ENCODE measurements at places on chromosomes 1 and 21.
A peak's percentile ranks its signal among the peaks of the same experiment; 100 is the strongest.

- peak; percentile 42 for DNase-seq
Observed at GRCh38 chr1:52159033-52159789, 17.3 kb downstream of the ZFYVE9 start.

- no peak for DNase-seq
Observed at GRCh38 chr1:91916811-91917460, 31.0 kb upstream of the TGFBR3 start.

GRCh38 chr1:12003762-12004161 lies 15.5 kb upstream of the MIIP start:
- DNase-seq = no peak

DNA sequence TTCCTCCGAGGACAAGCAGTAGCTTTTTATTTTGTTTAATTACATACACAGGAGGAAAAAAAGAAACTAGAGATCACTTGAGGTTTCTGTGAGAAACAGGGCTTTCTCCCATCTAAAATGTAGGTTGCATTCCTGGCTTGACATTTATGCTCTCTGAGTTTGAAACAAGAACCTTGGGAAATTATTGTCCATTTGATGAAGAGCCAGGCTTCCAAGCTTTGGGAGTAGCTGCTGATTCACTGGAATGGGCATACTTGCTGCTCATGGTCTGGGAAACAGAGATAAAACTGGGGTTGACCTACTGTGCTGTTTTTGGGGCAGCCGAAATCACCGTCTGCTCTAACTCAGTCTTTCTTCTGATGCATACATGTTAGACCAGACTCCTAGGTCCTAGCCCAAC lies 165.4 kb downstream of the MIS18A start:
- DNase-seq = no peak

DNA sequence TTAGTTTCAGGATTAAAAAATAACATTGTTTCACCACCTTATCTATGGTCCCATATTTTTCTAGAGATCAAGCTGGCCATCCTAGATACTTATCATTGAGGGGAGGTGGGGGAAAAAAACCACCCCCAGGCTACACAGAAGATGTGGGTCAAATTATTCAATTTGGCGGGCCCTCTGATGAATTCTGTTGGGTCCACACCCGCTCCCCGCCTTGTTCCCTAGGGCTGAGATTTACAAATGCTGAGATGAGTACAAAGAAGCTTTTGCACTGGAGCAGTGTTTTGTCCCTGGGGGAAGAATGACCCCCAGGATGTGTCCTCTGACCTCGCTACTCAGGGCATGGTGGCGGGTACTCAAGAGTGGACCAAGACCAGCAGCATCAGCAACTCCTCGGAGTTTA lies 246.9 kb upstream of the TMEM51 start:
- no peak for DNase-seq

DNA sequence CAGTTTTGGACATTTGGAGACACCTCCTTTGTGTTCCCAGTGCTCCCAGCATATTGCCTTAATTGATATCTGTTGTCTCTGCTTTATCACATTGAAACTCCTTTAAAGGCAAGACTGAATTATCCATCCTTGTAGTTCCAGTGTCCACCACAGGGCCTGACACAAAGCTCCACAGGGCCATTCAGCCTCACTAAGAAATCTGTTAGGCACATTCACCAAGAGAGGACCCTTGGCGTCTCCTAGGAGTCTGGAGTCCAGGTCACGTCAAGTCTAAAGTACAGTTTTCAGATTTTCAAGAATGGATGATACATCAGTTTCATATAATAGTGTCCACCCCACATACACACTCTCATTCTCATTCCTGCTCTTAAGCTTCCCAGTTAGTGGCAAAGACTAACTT lies 4.8 kb downstream of the ACP6 start:
- no peak for DNase-seq

- DNase-seq = peak; percentile 65
Observed at GRCh38 chr1:178310685-178311105, 186.1 kb downstream of the CLEC20A start.

GRCh38 chr21:46039891-46040660 lies 57.8 kb upstream of the COL6A2 start:
- DNase-seq = no peak

DNA sequence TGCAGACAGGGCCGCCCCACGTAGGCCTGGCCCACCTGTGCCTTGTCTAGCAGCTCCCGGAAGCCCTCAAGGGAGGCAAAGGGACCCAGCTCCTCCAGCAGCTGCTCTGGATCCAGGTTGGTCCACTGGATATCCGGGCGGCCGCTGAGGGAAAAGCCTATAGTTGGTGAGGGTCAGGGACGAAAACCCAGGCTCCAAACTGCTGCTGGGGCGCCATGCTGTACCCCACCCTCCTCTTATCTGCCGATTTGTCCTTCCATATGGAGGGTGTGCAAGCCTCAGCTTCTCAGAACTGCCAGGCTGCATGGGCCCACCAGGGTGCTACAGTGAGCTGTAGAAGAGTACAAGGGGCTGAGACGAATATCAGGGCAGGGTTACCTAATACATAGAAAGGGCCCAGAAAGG lies 12.2 kb downstream of the PTCH2 start:
- no peak for DNase-seq

GRCh38 chr1:150441121-150441520 lies 46.1 kb upstream of the TARS2 start:
- no peak for DNase-seq

DNA sequence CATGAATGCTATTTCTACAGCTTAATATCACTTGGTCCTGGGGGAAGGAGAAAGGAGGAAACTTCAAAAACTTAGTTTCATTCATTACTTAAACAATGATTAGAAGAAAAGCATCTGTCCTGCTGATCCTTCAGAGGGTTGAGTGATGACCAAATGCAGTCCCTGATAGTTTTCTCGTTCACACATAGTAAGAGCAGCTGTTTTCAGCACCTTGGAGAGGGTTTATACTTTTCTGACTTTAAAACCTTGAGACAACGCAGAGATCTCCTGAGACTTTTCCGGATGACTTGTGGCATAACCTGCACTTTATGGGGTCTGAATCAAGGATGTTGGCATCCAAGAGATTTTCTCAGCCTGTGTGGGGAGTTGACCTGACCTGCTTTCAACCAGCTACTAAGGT lies 94.0 kb upstream of the KCND3 start:
- peak; percentile 9 for DNase-seq

DNA sequence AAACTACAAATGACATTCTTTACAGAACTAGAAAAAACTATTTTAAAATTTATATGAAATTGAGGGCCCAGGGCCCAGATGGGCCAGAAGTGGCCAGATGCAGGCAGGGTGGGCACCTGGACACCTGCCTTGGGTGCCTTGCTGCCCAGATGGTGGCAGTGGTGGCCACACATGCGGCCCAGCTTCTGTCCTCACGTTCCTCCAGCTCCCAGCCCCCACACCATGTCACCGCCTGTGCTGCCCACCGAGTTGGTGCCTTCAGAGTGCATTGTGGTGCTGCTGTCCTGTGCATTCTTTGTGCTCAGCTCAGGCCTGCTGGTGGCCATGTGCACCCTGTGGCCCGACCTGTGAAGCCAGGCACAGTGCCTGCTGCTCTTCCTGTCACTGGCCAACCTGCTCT lies 216.8 kb upstream of the CXADR start:
- DNase-seq = no peak

- peak; percentile 91 for DNase-seq
Observed at GRCh38 chr1:41333146-41333784, 28.0 kb upstream of the FOXO6 start.

DNA sequence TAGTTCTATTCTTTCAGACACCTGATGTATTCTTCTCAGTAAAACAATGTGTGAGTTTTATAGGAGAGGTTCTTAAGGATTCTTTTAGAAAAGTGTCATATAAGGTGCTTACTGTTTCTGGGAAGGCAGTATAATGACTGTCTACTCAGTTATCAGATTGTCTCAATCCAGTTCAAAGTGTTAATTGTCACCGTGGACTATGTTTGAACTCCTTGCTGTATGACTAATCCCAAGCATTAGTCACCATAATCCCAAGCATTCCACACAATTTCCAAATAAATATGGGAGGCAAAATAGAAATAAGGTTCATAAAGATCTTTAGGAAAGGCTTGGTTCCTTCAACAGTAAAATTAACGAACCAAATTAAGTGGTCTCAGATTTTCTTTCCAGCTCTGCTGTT lies 342.1 kb upstream of the NR5A2 start:
- DNase-seq = peak; percentile 85

- DNase-seq = no peak
Observed at GRCh38 chr1:27149084-27149761, 5.7 kb downstream of the SLC9A1 start.

DNA sequence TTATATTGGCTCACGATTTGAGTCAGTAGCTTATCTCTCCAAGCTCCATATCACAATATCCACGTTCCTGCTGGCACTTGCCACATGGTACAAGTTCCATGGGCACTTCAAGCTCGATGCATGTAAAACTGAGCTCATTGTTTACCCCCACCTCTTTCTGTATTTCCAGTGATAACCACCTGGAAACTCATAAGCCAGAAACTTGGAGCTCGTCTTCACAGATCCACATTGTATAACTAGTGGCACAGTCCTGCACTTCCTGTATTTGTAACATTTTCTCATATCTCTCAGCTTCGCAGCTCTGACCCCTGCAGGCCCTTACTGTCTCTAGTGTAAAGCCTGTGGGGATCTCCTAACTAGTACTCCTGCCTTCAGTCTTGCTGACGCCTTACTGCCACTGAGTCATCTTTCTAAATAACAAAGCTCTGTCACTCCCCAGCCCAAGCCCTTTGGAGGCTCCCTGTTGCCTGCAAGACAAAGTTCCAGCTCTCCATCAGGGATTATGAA lies 6.5 kb upstream of the C2CD4D start:
- peak; percentile 39 for DNase-seq

DNA sequence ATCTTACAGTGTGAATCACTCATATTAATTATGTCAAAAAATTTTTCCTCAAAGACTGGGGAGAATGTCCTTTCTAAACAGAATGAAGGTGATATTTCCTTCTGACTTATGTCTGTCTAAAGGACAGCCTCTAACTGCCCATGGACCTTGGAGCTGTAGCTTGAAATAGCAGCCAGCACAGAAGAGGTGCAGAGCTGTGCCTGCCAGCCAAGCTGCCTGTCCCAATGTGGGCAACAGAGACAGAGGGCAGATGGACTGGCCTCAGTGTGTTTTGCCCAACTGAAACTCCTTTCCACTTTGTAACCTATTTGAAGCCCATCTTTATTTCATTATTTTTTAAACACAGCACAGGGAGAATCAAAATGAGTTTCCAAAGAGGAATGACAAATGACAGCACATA lies 97.6 kb upstream of the DYNLT5 start:
- no peak for DNase-seq

GRCh38 chr1:27527223-27527889 lies 37.4 kb upstream of the WASF2 start:
- DNase-seq = no peak

DNA sequence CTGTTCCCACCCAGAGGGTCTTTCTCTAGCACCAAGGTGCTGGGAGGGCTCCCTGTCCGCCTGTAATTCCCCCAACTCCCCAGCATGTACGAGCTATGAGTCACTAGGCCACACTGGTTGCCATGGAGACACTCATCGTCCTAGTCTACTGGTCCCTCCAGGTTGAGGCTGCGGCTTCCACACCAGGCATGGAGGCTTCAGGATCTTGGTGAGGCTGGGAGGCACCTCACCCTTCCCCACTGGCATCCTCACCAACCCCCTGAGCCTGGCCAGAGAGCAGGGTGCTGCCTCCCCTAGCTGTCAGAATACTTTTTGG lies 75.6 kb upstream of the KAZN start:
- peak; percentile 89 for DNase-seq

DNA sequence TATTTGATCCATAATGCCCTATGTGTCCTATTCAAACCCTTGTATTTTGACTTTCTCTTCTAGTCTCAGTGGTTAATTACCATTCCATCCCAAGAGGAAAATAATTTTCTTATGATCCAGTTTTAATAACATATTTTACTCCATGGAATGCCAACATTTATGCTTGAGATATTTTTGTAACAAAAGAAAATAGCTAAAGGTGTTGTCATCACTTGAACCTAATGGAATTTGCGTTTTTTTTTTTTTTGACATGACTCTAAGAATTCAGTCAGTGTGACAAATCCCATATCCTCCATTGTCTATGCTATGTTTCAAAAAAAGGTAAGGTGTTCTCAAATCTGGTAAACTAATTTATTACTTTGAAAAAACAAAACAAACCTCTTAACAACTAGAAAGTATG lies 324.1 kb upstream of the ADAMTS5 start:
- no peak for DNase-seq
